ENCODE measurements at places on chromosomes 12 and 14. TPM values are rescaled to one million over a fixed set of nuclear protein-coding genes. Genes with fewer than 3 reads are reported as not detected.

- no peak for DNase-seq
Measured at GRCh38 chr12:29895966-29896365, 112.2 kb upstream of the TMTC1 start.

GRCh38 chr14:86221755-86222154 lies 691.8 kb downstream of the FLRT2 start:
- DNase-seq: no peak

DNA sequence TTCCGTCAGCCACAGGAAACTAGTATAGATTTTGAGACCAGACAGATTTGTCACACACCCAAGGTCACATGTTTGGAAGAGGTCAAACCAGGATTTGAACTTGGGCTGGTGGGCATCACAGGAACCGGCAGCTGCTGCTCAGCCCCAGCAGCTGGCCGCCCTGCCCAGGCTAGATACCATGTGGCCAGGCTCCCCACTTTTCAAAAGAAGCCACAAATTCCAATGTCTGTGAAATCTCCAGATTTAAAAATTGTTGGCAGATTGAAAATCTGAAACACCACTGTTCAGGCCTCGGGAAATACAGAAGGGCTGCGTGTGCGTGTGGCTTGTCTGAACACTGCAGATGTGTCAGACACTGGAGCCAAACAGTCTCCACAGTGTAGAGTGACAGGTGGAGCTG lies 30.4 kb downstream of the MMAB start:
- DNase-seq: no peak

GRCh38 chr12:21509768-21510167 lies 8.2 kb downstream of the GOLT1B start:
- DNase-seq: no peak

GRCh38 chr14:98924046-98924445 lies 348.0 kb downstream of the BCL11B start:
- peak; percentile 13 for DNase-seq

GRCh38 chr12:57993030-57993429 lies 51.7 kb downstream of the ATP23 start:
- DNase-seq: no peak

CPNE6 gene
- total RNA-seq: 1.8 TPM

HNF1A gene
- not detected for total RNA-seq

DNA sequence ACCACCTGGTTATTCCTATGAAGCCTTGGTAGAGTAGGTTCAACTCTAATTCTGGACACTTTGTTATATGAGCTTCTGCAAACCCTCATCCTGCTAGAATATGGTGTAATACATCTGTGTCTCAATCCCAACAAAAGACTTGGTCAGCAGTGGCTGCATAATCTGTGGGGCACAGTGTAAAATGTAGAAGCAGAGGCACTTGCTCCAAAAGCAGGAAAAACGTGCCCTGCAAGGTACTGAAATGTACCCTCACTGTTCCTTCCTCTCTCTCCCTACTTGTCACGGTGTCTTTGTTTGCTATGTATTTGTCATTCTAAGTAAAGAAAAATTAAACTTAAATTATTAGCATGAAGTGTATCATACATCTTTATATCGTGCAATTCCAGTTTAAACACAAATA lies 267.9 kb downstream of the BCL11B start:
- DNase-seq: no peak

- no peak for DNase-seq
Measured at GRCh38 chr14:40847480-40847879, 759.2 kb upstream of the LRFN5 start.

LYZ gene
- 28.0 TPM for total RNA-seq

DNA sequence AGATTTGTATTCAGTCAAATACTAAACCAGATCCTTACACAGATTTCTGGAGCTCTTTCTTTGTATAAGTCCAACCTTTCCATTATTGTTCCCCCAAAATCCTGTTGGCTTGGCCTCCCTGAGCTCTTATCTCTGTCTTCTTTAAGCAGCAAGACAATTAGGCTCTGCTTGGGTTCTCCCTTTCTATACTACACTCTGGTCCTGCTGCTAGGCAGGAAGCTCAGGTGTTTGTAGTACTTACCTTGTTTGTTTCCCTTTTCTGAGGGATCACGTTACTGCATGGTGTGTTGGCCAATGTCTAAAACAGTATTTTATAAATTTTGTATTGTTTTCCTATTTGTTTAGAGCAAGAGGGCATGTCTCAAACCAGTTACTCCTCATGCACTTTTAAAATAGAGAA lies 192.9 kb downstream of the PRKD1 start:
- no peak for DNase-seq

DNA sequence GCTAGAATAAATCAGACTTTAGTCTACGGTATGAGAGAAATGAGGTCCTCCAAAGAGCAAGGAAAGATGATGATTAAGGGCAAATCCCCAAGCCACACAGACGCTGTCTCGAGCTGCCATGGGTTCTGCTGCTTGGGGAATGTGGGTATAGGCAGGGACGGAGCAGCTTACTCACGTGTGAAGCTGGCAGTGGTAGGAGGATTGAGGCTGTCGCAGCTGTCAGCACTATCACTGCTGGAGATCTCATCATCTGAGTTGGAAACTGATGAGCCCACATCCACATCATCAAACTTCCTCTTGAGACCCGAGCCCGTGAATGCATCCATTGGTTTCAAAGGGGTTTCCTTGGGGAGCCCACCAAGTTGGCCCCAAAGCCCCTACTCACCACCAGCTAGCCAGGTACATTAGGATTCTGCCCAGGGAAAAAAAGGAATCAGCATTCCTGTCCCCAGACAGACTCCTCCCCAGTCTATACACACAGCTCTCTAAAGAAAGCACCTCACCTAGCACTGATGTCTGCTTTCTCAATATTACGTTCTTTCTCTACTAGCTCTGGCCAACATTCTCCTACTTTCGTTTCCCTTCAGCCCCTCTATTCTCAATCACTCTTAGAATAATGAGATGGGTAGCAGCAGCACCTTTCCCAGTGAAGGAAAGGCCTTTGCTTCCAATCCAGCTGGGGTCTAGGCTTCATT lies 7.0 kb downstream of the CSRNP2 start:
- DNase-seq: no peak

DNA sequence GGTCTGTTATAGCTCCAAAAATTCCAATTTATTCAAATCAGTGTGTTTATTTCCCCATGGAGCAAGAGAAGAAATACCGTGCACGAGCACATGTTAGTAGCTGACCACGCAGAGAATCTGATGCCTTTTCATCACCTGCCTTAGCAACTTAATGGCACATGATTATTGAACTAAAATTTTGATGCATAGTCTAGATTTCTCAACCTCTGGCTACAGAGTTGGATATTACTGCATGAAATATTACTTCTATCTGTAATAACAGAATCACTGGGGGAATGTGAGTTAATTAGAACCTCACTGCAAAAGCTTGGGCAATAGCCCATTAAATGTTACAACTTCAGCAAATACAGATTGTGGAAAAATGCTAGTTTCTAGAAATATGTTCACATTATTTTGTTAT lies 335.8 kb downstream of the FLRT2 start:
- no peak for DNase-seq

MYF6 gene
- not detected for total RNA-seq

DNA sequence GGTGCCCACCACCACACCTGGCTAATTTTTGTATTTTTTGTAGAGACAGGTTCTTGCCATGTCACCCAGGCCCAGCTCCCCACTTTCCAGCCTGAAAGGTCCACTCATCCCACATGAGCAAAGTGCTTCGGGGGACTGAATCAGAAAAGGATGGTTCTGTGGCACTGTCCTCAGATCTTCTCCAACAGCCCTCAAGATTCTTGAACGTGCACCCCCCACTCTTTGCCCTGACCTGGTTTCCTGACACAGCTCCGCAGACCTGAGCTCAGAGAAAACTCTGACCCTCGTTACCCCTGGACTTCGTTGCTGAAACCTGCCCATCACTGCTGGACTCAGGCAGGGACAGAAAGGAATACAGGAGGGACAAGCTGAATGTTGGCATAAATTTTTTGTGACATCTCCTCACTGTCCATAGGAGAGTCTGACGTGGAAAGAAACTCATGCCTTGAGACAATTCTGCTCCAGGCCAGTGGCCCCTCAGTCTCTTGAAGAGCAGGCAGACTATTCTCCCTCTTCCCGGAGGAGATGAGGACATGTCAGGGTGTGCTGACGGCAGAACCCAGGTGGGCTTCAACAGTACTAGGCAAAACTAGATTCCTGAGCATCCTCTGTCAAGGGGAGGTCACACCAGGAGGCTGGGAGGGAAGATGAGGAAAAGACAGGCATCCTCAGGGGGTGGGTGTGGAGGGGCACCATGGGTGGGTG lies 149.3 kb downstream of the DPF3 start:
- no peak for DNase-seq

KRT77 gene
- not detected for total RNA-seq

CLEC2A gene
- not detected for total RNA-seq

RNASE4 gene
- 80.3 TPM for total RNA-seq

AHSA1 gene
- total RNA-seq: 120 TPM

ADGRD1 gene
- 16.9 TPM for total RNA-seq

GRCh38 chr12:56160193-56160763 lies 2.1 kb downstream of the MYL6 start:
- no peak for DNase-seq

KRT6C gene
- total RNA-seq: not detected

SLC25A21 gene
- 1.5 TPM for total RNA-seq

MYH7 gene
- not detected for total RNA-seq

Measured in sigmoid colon (tissue), 7 donors.